HepG2 (cell line): ENCODE measurements at places on chromosomes 1 and 21.

- DNase-seq, result no peak
These were observed 49.8 kb upstream of the RCC1 start for GRCh38 chr1:28456078-28456477.

DNA sequence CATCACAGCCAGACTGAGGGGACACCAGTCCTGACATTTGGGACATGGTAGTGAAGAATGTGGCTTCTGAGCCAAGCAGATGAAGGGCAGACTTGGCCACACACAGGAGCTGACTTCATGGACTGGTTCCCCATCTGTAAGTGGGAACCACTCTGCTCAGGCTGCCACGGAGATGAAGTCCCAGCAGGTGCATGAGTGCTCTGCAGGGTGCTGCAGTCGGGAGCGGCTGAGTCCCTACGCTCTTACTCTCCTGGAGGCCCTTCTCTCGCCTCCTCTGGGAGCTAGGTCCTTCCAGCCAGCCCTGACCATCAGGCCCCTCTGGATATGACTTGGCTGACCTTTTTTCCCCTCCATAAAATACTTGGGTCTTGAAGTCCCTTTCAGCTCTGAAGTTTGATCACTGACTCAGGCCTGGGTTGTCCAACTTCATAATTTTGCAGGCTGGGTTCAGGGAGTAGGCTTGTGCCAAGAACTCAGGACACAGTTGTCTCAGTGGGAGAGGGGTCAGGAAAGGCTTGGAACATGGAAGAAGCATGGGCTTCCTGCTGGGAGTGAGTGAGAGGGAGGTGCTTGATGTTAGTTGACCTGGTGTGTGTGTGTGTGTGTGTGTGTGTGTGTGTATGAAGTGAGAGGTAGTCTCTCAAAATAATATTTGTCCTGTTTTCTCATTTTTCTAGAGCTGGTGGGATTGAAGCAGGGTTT is 21.0 kb upstream of the EPS8L3 start:
- no peak for DNase-seq

GRCh38 chr1:109490029-109490933 is 3.6 kb upstream of the CYB561D1 start:
- DNase-seq, result peak; percentile 45

DNA sequence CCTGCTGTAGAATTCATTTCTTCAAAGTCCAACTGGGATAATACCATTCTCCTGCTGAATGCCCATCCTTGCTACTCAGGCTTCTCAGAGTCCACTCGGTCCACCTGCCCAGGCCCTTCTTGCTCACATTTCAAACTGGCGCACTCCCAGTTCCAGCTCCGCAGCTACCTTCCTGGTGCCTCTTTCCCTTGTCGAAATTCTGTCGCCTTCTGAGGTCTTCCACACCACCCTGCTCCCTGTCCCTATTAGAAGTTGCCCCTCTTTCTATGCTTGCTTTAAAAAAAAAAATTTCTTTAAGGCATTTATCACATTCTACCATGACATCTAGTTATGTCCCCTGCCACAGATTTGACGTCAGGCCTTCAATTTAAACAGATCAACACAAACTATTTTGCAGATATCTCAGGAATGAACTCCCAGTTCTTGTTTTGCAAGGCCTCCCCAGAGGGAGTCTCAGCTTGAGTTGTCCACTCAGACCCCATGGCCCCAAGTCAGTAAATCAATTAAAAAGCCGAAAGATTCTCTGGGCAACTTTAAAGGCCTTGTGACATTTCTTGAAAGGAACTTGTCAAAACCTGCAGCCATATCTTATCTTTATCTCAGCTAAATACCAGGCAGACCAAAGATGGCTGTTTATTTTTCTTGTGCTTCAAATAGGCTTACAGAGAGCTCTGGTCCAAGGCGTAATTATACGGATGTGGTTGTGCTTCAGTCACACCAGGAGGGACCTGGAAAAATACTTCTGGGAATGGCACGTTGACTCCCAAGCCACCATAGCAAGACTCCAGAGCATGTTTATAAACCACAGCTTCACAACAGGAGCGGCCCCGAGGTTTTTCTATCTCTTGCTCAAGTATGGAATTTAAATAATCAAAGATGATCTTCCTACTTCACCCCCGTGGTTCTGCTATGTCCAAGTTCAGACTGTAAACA is 2.2 kb downstream of the FAM89A start:
- no peak for DNase-seq

DNA sequence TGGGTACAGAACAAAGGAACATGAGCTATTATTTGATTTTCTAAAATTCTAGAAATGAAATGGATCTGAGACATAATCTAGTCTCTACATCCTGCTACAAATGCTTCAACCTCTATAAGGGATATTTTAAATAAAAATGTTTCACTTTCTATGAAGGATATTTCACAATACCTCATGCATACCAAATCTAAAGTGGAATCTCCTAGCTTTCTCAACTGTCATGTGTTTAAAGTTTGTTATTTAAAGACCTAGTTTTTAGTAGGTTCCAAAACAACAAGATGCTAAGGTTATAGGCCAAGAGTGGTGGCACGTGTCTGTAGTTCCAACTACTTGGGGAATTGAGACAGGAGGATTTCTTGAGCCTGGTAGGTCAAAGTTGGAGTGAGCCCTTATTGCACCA is 47.6 kb downstream of the KDM5B start:
- DNase-seq, result no peak

DNA sequence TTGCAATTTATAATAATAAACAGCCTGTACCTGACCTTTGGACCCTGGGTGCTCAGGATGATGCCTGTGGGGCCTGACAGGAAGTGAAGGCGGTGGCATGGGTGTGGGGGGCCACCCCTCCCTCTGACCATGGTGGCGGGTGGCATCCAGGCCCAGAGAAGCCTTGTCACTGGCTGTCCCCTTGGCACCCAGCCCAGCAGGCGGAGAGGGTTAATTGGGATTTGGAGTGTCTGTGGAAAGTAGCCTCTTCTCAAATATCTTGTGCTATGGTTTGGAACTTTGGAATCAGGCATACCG is 20.5 kb downstream of the SOX13 start:
- DNase-seq, result peak; percentile 77

GRCh38 chr1:112704391-112704933 is 2.5 kb downstream of the RHOC start:
- no peak for DNase-seq

DNA sequence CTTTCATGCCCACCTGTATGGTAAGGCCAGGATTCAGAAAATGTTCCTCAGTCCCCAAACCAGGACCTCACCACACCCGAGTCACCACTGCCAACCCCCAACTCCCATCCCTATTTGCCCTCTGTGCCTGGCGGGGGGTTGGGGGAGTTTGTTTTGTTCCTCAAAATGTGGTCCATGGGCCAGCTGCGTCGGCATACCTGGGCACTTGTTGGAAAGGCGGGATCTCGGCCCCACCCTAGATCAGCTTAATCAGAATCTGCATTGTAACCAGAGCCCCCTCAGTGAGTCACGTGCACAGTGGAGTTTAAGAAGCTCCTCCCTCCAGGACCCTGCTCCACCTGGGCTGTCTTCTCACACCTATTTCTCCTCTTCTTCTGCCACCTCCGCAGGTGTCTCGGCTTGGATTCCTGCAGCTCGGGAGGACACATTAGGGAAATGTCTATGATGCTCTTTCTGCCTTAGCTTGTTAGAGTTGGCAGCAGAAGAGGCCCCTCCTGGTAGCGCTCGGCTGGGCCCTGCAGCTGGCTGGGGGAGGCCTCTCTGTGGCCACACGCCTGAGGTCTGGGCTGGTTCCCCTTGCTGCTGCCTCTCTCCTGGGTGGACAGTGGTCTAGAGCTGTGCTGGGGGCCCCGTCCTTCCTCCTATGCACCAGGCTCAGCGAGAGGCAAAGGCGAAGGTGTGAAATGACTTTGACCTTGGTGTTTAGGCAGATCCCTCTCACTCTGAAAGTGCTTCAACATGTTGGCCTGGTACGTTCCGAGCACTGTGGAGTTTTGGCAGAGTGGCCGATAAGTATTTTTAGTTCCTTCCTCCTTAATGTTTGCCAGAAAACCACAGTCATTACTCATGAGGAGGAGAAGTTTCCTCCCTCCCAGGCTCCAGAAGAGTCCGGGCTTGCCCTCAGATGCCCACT is 41.8 kb upstream of the CAMTA1 start:
- no peak for DNase-seq

DNA sequence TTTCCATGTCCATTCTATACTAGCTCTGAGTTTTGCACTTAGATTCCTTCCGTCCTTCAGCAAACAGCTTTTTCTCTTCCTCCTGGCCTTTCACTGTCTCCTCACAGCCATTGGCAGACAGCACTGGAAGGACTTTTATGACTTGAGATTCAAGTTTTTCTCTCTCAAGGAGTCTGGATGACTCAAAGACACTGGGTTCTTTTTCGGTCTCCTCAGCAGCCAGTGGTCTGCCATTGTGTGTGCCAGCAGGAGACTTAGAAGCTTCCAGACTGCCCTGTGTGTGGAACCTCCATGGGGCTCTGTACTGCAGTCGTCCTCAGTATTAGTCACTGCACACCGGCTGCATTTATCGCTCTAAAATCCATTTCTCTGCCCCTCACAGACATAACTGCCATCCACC is 30.5 kb downstream of the NTNG1 start:
- no peak for DNase-seq

- no peak for DNase-seq
These were observed 13.8 kb upstream of the DENND1B start for GRCh38 chr1:197788741-197789739.

DNA sequence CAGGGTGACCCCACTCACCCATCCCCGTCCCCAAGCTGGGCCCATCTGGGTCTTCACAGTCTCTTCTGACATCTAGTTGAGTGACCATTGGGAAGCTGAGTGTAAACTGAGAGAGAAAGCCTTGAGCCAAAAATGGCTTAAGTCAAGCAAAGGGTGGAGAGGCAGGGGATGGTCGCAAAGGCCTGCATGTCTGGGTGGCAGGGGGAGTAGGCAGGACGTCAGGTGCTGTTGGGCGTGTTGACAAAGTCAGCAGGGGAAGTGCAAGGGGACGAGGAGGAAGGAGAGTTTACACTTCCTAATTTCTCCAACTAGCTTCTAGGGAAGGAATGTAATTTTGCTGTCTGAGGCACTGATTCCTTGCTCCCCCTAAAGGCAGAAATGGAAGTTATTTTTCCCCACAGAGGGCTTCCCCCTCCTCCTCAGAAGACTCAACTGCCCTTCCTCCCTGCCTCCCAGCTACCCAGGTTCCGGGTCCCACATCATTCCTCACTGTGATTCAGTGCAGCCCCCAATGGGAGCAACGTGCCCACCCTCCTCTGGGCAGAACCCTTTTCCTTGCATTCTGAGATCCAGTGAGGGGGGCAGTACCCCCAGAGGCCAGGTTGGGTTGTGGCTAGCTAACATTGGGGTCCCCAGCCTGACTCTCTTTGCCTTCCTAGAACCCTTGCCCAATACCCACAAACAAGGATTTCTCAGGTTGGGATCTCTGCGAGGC is 1.2 kb upstream of the ADORA1 start:
- no peak for DNase-seq

GRCh38 chr1:154886281-154887015 is 16.4 kb upstream of the KCNN3 start:
- DNase-seq, result no peak

- DNase-seq, result peak; percentile 79
These were observed 2.4 kb downstream of the CA14 start for GRCh38 chr1:150259758-150260669.

DNA sequence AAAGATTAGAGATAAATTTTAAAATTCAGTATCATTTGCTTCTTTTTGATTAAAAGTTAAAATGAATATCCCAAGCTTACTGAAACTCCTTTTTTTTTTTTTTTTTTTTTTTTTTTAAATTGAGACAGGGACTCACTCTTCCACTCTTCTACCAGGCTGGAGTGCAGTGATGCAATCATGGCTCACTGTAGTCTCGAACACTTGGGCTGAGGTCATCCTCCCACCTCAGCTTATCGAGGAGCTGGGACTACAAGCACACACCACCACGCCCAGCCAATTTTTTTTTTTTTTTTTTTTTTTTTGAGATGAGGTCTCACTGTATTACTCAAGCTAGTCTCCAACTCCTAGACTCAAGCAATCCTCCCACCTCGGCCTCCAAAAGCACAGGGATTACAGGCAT is 92.1 kb upstream of the RGS18 start:
- DNase-seq, result no peak

- no peak for DNase-seq
These were observed 276.8 kb upstream of the TMEM51 start for GRCh38 chr1:14876747-14877146.

- DNase-seq, result peak; percentile 58
These were observed 534 bp downstream of the C1orf56 start for GRCh38 chr1:151047925-151048644.

DNA sequence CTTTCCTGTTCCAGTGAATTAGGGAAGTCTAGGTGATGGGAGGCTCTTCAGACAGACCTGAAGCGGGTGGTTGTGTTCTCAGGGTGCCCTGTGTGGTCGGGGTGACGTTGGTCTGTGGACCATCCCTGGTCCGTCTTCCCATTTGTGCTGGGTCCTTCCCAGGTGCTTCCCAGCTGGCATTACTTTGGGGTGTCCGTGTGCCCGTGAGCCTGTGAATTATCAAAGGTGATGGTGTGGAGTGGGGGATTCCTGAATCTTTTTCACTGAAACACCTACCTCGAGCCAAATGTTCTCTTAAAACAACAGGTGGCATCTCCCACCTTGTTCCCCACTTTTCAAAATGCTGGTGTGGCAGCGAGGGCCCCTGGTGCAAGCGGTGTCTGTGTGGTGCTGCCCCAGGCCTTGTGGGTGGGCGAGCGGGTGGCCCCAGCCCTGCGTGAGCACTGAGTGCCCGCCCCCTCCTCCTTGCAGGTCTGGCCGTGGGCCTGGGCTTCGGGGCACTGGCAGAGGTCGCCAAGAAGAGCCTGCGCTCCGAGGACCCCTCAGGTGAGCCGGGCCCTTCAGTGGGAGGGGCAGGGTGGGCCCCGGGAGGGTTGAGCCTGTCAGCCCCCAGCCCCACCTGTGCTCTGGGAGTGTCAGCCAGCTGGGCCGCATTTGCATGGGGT is 37.0 kb downstream of the COQ8A start:
- no peak for DNase-seq

DNA sequence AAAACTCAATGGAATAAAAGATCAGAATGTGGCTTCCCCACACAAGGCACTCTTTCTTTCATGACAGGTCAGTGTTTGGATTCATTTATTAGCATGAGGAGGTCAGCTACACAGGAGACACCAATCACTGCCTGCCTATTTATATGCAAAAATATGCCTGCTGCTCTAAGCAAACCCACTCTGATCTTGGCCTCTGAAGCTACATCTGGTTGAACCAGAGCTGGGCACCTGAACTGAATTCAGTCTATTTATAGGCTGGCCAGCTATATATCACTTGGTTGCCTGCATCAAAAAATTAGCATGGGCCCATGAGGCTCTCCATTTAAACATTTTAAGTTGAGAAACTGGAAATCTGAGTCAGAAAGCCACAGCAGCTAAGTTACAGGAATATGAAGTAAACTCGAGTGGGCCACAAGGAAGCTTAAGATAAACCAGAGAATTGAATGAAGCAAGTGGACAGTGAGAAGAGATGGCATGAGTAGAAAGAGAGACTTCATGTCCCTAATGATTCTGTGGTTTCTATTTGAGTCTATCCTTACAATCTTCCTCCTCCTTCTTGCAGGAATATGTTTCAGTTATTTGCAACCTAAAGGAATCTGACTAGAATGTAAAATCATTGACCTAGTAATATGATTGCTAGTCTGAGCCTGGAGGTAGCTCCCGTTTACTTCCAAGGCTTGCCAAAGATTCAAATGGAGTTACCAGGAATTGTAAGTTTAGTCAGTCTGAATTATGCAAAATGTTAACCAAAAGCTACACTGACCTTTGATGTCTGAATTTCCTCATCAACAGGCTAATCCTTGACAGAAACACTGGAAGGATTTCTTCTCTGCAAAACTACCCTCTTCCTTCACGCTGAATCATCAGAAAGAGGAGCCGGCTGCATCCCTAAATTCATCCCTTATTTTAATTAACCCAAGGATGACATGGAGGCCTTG is 17.7 kb downstream of the DDAH1 start:
- no peak for DNase-seq
